ENCODE measurements at places on chromosomes 6 and 20.

- peak; percentile 36 for DNase-seq
Observed at GRCh38 chr20:60266177-60266823, 308.1 kb downstream of the CDH26 start.

DNA sequence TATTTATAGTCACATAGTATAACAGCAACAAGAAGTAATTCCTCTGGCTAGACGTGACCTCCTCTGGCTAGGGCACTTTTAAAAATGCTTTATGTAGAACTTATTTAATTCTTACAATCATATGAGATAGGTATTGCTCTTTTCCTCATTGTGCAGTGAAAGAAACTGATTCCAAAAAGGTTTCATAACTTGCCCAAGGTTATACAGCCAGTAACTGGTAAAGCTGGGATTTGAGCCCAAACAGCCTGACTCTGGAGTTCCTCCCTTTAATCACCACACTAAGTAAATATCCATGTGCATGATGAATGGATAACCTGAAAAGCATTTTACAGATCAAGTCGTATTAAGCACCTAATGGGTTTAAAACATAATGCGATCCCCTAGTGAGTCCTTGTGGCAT lies 214.6 kb downstream of the PRL start:
- DNase-seq = no peak

GRCh38 chr6:66628917-66629316 lies 921.9 kb upstream of the EYS start:
- no peak for DNase-seq

GRCh38 chr6:99330159-99330558 lies 19.3 kb downstream of the FAXC start:
- DNase-seq = peak; percentile 77

DNA sequence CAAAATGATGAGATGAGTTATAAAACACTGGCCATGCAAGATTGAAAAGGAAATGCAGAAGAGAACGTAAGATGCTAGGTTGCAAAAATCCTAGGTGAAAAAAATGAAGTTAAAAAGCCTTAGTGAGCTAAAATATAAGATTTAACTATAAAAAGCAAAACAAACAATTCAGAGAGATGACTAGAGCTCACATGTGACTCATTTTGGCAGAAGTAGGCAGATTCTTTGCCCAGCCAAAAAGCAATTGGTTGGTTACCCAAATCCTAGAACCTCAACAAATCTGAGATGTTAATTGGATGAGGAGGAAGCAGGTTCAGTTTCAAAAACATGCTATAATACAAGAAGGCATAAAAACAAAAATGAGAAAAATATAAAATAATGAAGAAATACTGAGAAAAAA lies 249.1 kb downstream of the OGFRL1 start:
- DNase-seq = no peak

DNA sequence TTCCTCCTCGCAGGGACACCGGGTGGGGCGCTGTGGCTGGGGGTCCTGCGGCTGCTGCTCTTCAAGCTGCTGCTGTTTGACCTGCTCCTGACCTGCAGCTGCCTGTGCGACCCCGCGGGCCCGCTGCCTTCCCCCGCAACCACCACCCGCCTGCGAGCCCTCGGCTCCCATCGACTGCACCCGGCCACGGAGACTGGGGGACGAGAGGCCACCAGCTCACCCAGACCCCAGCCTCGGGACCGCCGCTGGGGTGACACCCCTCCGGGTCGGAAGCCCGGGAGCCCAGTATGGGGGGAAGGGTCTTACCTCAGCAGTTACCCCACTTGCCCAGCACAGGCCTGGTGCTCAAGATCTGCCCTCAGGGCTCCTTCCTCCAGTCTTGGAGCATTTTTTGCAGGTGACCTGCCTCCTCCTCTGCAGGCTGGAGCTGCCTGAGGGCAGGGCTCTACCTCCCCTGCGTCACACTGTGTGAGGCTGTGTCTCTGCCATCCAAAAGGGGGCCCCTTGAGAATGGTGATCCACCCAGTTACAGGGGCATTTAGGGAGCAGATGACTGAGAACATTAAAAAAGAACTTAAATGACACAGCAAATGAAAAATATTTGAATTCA lies 3.9 kb upstream of the CNPY3 start:
- DNase-seq = no peak

- DNase-seq = peak; percentile 98
Observed at GRCh38 chr20:44966030-44966961, at the start of gene STK4. Gene STK4, plus strand, starts transcription at chr20:44966512. Its CDS starts 57 bp downstream, at chr20:44966569.

GRCh38 chr6:166658115-166658791 lies 31.2 kb upstream of the RPS6KA2 start:
- no peak for DNase-seq

DNA sequence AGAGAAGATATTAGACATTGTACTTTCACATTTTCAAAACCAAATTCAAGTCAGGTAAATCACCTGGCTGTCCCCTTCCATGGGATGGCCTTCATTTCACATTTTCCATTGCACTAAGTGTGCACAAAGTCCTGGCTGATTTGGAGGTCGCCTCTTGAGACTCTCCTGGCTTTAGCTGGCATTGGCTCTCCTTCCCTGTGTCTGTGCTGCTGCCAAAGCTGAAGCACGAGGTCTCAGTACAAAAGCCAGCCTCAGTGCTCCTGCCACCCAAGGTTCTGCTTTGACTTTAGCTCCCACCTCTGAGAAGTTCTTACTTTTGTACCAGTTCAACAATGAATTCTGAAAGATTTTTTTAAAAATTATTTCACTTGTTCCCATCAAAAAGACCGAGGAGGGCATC lies 289.2 kb upstream of the CNR1 start:
- no peak for DNase-seq

DNA sequence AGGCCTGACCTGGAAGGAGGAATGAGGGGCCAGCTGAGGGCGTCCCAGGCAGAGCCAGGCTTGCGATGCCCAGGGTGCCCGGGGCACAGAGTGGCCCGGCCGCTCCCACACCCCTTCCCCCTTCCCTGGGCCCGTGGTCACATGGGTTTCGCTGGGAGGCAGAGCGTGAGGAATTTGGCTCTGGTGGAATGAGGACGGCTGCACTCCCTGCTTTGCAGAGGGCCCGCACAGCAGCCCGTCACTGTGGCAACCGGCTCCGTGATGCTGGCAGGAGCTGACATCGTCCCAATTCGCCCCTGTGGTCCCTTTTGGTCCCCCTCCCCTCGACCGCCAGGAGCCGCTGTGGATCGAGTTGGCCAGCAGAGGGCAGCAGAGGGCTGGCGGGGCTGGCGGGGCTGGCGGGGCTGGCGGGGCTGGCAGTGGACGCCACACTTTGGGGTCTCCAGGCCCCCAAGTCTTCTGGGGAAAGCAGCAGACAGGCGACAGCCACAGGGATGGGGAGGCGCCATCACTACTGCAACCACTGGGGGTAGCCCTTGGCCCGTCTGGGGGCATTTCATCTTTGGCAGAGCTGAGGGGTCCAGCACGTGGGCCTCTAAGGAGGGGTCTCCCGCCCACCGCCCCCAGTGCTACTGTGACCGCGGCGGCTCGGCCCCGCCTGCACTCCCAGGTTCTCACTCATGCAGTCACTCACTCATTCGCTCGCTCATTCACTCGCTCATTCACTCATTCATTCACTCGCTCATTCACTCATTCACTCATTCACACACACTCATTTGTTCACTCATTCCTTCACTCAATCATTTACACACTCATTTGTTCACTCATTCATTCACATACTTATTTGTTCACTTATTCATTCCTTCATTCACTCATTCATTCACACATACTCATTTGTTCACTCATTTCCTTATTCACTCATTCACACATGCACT lies 49.7 kb upstream of the BHLHE23 start:
- DNase-seq = peak; percentile 60

- no peak for DNase-seq
Observed at GRCh38 chr6:156916130-156916801, 139.1 kb downstream of the ARID1B start.

GRCh38 chr6:162497389-162497788 lies 230.2 kb downstream of the PRKN start:
- DNase-seq = no peak

GRCh38 chr6:159061805-159062563 lies 17.2 kb upstream of the TAGAP start:
- DNase-seq = no peak

- DNase-seq = no peak
Observed at GRCh38 chr6:119066517-119066916, 11.9 kb downstream of the FAM184A start.

DNA sequence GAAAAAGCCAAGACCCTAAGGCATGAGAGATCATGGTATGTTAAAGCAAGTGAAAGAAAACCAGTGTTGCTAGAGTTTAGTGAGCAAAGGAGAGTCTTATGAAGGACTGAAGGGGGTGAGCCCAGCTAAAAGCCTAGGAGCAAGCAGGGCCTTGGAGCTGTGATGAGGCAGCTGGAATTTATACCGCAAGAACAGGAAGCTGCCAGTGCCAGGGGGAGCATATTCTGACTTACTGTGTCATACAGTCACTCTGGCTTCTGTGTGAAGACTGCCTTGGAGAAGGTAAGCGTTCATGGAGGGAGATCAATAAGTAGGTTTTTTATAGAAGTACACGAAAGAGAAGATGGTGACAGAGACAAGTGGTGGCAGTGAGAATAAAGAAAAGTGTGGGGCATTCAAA lies 308.9 kb upstream of the THEMIS start:
- no peak for DNase-seq

- DNase-seq = no peak
Observed at GRCh38 chr6:149891259-149891658, 6.7 kb downstream of the RAET1E start.

DNA sequence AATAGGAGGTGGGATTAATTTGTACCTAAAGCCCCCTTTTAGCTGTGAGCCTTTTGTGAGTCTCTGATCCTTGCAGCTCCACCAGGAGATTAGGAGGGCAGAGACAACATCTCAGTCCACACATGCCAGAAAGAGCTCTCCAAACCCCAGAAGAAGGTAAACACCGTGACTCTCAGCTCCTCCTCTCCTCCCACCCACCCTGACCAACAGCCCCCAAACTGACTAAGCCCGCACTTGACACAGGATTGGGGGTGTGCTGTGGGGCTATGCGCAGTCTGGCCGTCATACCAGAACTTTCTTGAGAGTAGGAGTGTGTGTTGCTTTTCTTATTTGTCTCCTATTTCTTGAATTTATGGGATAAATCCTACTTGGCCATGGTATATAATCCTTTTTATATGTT lies 164.7 kb upstream of the SNX9 start:
- DNase-seq = no peak

- no peak for DNase-seq
Observed at GRCh38 chr6:169513478-169514193, 188.2 kb downstream of the WDR27 start.

GRCh38 chr6:1586861-1587450 lies 22.8 kb upstream of the FOXC1 start:
- DNase-seq = no peak

GRCh38 chr6:158048589-158048988 lies 66.9 kb downstream of the SYNJ2 start:
- no peak for DNase-seq

DNA sequence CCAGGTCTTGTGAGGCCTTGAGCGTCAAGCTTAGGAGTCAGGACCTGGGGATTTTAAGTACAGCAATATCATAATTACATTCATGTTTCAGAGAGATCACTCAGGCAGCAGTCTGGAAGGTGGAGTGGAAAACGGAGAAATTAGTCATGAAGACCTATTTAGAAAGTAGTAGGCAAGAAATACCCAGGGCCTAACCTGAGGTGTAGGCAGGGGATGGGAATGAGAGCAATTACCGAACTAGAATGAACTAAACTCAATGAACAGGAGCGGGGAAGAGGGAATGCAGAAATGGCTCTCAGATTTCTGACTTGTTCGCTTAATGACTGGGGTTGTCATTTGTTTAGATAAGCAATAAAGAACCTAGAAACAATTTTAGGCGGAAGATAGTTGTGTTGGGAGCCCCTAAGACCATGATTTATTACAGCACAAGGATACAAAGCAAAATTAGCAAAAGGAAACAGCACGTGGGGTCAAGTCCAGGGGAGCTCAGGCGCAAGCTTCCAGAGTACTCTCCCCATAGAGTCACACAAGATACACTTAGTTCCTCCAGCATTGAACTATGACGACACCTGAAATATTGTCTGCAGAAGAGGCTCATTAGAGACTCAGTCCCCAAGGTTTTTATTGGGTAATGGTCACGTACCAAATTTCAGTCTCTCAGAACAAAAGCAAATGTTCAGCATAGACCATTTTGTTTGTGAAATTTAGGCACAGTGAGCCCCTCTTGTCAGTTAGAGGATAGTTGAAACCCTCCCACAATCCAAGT lies 178.8 kb upstream of the AKAP12 start:
- no peak for DNase-seq

DNA sequence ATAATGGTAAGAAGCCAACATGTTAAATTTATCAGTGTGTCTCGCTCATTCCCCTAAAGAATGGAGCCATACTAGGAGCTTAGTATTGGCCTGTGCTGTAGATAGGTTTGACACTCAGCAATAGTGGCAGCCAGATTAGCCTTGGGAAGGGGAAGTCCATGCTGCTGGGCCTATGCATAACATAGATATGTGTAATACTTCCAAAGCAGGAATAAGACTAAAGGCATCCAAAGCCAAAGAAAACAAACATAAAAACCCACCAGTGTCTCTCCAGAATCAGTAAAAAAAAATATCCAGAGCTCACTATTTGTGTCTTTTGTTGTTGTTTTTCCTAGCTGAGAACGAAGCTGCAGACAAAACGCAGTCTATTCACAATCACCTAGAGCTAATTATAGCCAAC lies 104.2 kb upstream of the STXBP5 start:
- no peak for DNase-seq

- no peak for DNase-seq
Observed at GRCh38 chr6:107689190-107689589, 134.9 kb downstream of the SCML4 start.

DNA sequence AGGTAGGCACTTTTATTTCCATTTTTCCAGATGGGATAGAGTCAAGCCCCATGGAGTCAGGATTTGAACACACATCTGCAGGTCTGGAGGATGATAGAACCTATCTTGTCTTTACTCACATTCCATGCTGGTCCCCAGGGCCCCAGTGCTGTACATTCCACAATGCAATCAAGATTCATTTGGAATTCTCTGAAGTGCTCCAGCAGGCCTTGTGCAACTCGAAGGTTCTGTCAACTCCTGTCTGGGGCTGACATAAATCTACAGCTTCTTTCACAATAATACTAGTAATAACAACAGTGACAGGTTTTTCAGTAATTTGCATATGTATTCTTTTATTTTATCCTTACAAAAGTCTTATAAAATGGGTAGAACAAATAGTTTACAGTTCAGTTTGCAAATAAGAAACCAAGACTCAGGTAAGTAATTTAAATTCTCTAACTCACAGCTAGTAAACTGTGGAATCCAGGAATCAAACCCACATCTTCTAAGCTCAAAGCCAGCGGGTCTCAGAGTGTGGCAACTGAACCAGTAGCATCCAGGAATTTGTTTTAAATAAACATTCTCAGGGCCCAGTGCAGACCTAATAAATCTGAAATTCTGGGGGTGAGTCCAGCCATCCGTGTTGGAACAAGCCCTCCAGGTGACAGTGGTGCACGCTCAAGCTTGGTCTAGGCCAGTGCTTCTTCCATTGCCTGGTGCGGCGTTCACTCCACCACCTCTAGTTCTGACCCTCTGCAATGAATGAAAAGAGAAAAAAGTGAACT lies 137.0 kb upstream of the TNFAIP3 start:
- no peak for DNase-seq

GRCh38 chr6:156160795-156161165 lies 616.4 kb upstream of the ARID1B start:
- DNase-seq = no peak

Measured in natural killer cell (primary cell).